Activated T-cell treated with anti-CD3 and anti-CD28 coated beads, Interleukin-2, amount 50 U/mL, for 4 hours (primary cell): ENCODE measurements at places on chromosomes 5 and 9. TPM values are rescaled to one million over a fixed set of nuclear protein-coding genes. Genes with fewer than 3 reads are reported as not detected.

Gene COL27A1
- 1.7 TPM for total RNA-seq

DNA sequence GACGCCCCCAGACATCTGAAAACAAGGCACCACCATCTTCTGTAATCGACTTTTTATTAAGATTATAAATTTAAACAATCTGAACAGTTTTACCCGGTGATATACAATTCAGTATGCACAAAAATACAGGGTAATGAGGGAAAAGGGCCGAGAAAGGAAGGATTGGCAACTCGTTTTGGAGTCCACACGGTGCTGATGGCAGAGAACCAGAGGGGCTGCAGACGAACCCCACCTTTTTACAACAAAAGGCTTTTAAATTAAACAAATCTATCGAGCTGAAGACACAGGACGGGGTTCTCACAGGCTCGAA is 2.6 kb downstream of the IER5L start:
- no peak for DNase-seq

GRCh38 chr9:89314955-89315354 is 3.3 kb upstream of the SECISBP2 start:
- no peak for DNase-seq

DNA sequence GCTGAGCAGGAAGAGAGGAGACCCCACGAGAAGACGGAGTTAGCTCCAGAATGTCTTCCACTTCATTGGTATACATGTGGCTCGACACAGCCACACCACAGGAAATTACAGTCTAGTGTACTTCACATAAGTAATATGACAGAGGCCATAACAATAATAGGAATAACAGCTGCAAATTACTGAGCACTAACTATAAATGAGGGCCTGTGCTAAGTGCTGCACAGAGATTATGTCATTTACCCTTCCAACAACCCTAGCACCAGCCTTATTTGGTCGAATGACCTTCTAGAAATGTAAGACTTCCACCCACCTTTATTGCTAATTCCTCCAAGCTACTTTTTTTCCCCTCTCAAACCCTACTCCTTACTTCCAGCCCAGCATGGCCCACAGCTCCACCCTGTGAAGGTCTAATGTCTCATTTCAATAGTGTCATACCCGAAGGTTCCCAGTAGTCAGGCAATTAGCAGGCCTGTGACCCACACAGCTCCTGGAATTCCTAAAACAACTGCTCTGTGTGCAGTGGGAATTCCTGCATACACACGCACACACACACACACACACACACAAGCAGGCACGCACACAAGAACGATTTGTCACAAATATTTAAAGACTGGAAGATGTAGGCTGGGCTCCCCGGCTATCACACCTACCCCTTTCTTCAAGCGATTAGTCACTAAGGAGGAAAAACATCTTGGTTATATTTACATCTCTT is 134.5 kb downstream of the FRMD3 start:
- no peak for DNase-seq

GRCh38 chr5:37916525-37916924 is 76.7 kb upstream of the GDNF start:
- no peak for DNase-seq

DNA sequence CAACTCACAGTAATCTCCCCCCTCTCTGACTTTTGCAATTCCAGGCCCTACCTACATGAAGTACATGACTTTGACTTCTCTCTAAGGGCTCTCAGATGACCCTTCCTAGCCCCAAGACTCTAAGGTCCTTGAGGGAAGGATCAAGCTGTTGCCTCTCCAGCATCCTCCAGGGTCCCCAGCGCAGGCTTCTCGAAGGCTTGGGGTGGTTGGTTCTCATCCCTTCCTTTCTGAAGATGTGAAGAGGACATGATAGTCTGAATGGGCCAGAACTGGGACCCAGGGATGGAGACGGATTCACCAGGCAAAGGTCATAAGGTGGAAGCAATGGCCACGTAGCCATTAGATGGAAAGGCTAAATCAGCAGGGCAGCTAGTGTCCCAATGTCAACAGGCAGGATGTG is 86.8 kb downstream of the NRG2 start:
- DNase-seq: no peak
